Kidney (tissue), 22 donors: ENCODE measurements at places on chromosomes 6 and 20. TPM values are rescaled to one million over a fixed set of nuclear protein-coding genes. Genes with fewer than 3 reads are reported as not detected.

GRCh38 chr20:36895036-36895435 is 19.1 kb downstream of the TLDC2 start:
- DNase-seq = no peak

DNA sequence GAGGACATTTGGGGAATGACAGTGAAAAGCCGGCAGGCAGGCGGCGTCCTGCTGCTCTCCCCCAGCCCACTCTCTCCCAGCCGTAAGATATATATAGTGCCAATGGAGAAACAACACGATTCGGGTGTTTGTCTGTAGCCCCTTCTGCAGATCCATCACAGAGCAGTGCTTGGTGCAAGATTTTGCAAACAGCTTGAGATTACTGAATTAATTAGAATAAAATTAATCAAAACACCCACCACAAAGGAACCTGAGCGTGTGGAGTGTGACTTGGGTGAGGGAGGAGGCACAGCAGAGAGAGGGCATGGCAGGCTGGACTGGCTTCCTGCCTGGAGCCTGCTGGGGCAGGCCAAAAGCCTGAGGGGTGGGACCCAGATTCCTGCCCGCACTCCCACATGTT is 28.8 kb upstream of the CCDC167 start:
- DNase-seq = no peak

DNA sequence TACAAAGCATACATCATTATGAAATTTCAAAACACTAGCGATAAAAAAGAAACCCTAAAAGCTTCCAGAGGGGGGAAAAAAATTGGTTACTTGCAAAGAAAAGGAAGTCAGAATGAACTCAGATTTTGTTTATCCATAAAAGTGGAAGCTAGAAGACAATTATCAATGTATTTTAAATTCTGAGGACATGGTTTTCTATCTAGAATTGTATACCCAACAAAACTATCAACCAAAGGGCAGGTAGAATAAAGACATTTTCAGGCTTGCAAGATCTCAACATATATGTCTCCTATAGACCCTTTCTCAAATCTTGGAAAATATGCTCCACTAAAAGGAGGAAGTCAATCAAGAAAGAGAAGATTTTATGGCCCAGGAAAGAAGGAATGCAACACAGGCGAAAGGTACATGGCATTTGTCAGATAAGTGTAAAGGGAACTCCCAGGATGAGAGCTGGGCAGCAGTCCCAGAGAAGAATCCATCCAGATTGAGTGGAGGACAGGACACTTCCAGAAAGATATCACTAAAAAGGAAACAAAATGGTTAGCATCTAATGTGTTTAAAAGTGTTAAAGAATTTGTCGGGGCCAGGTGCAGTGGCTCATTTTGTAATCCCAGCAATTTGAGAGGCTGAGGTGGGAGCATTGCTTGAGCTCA is 45.4 kb upstream of the ZFAND3 start:
- DNase-seq = no peak

GRCh38 chr6:1477432-1478090 is 88.2 kb downstream of the FOXF2 start:
- DNase-seq = peak; percentile 83

GRCh38 chr6:88662163-88662580 is 301.2 kb downstream of the RNGTT start:
- no peak for DNase-seq

DNA sequence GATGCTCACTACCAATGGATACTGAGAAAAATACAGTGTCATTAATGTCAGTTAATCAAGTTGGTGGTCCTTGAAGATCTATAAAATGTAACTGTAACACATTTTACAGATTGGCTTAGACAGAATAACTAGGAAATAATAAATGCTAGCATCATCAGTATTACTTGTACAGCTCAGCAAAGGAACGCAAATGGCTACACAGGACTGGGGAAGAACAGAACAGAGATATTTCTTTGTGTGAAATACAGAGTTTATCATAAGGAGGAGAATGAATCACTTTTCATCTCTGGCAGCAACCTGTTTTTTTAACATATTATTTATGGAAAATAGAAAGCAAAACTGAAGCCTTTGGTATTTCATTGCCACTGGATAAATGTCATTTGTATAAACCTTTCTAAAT is 8.2 kb upstream of the QKI start:
- DNase-seq = no peak

GRCh38 chr6:50713226-50713625 is at the start of gene TFAP2D:
TFAP2D (plus strand) TSS chr6:50713526; CDS start chr6:50714056, 530 bp downstream.
- no peak for DNase-seq

GRCh38 chr6:26495281-26495680 is 4.8 kb upstream of the BTN1A1 start:
- DNase-seq = no peak

DNA sequence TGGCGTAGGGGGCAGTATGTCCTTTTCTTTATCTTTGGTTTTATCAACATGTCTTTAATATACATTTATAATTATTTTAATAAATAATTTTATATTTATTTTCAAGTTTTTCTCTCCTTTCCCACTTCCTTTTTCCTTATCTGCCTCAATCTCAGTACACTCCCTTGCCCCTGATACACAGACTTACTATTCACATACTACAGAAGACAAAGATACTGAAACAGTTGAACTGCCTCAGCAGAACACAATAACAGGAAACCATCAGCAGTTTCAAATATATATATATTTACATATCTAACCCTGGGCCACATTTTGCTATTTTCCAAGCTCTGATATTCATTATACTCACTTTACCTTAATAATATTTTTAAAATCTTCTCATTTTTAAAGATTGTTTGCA is 19.8 kb downstream of the IBTK start:
- DNase-seq = no peak

- DNase-seq = no peak
These were observed 14.9 kb upstream of the MAPRE1 start for GRCh38 chr20:32804817-32805216.

GRCh38 chr6:161369339-161369738 is 95.5 kb upstream of the AGPAT4 start:
- DNase-seq = peak; percentile 46

- no peak for DNase-seq
These were observed 113.6 kb downstream of the CD24 start for GRCh38 chr6:106860940-106861339.

DNA sequence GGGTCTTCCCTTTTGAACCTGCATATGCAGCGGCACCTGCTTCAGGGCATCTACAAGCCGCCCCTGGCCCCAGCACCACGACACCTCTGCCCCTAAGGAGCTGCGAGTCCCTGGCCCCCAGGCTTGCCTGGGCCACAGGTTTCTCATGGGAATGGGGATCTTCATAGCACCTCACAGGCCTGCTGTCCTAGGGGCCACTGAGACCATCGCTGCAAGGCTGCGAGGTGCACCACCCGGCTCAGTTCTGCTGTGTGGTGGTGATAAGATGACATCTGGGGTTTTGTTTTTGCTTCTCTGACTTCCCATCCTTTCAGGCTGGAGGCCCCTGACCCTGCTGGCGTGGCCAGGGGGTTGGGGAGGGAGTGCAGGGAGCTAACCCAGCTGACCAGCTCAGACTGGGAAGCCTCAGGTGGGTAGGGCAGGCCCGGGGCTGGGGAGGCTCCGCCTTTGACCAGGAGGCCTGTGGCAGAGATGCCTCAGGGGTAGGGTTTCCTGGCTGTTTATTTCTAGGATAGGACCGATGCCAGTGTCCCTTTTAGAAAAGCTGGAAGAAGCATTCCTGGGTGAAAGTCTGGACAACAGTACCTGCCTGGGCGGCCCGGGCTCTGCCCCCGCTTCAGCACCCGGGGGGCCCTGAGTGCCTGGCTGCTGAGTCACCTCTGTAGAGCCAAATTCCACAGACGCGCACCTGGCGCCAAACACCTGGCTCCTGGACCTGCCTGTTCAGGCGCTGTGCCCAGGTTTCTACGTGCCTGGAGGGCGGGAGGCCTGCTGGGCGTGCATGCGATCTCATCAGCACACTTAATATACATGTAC is 264.7 kb downstream of the DLL1 start:
- peak; percentile 71 for DNase-seq

DNA sequence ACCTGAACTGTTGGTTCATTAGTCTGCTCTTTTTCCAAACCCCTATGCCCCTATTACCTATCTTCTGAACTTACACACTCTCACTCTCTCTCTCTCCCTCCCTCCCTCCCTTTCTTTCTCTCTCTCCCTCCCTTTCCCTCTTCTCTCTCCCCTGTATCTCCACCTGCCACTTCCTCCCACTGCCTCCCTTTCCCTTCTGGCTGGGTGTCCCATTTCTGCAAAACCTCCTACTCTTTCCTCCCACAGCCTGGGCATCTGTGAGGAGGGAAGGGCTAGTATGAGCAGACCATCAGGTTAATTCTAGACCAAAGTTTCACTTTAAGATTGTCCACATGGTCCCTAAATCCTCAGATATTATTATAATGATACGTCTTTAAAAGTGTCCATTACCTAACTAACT is 95.1 kb downstream of the TMEM200A start:
- DNase-seq = no peak

DNA sequence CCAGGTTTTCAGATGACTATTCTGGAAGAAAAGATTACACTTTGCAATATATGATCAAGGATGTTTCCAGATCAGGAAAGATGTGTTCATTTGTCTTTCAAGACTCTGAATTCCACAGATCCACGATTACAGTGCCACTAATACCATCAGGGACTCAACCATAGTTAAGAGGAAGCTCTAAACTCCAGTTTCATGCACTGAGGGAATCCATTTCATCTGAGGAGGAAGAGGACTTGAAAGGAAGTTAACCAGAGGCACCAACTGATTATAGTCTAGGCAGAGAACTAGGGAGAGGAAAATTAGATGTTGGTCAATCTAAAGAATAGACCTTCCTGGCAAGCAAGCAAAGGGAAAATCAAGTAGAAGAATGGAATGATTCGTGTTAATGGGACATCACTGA is 218.3 kb upstream of the PRDM1 start:
- no peak for DNase-seq

DNA sequence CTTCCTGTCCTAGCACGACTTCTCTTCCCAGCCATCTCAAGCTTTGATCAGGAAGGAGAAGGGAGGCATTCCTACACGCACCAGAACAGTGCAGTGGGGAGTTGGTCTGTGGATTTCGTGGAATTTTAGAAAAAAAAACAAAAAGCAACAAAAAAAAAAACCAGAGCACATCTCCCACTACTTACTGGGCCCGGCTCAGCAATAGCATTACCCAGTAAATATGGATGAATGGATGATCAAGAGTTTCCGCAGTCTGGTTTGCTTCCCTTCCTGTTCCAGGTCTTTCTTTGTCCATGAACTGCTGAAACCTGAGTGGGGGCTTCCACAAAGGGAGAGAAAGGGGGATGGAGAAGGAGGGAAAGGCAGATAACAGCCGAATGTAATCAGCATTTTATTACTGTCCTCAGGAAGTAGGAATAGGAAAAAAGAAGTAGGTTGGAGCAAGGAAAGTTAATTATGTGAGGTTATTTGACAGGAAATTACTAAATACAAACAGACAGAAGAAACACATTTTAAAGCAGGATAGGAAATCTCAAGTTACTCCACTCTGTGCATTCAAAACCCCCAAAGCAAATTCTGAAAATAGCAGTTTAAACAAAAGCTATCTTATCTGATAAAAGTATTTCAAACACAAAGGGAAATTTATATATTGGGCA is 349.0 kb downstream of the PRL start:
- DNase-seq = peak; percentile 82

Gene ZGPAT
- total RNA-seq = 30.5 TPM

Gene GSTA3
- not detected for total RNA-seq

Gene CRISP2
- not detected for total RNA-seq

Gene SNPH
- total RNA-seq = 3.1 TPM

Gene MEP1A
- 0.09 TPM for total RNA-seq

Gene SH3BGRL2
- 14.6 TPM for total RNA-seq

Gene ANGPT4
- 0.57 TPM for total RNA-seq

Gene POU5F1
- total RNA-seq = 19.9 TPM
